Hindlimb muscle (tissue), 1 donor: ENCODE measurements at places on chromosomes 13 and 19.

DNA sequence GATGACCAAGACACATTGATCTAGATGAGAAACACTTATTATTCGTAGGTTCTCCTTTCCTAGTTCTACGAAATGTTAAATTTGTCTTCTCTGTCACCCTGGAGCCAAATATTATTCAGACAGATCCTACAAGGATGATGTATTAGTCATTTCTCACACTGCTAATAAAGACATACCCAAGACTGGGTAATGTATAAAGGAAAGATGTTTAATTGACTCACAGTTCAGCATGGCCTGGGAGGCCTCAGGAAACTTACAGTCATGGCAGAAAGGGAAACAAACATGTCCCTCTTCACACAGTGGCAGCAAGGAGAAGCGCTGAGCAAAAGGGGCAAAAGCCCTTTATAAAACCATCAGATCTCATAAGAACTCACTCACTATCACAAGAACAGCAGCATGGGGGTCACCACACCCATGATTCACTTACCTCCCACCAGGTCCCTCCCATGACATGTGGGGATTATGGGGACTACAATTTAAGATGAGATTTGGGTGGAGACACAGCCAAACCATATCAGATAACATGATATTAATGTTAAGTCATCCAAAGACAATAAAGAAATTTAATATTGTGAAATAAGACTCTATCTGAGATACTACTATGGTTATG lies 1248.8 kb upstream of the SLC10A2 start:
- DNase-seq = no peak

GRCh38 chr19:35265900-35266519 lies 2.8 kb upstream of the USF2 start:
- no peak for DNase-seq

- DNase-seq = no peak
These were observed 698.8 kb downstream of the LIG4 start for GRCh38 chr13:107516517-107516916.

- peak; percentile 86 for DNase-seq
These were observed 3.7 kb upstream of the CSNK1A1L start for GRCh38 chr13:37109051-37109678.

- peak; percentile 37 for DNase-seq
These were observed 524 bp downstream of the NAA16 start for GRCh38 chr13:41311406-41312175.
